ENCODE measurements at places on chromosomes 7 and 10.
A peak's percentile ranks its signal among the peaks of the same experiment; 100 is the strongest.

DNA sequence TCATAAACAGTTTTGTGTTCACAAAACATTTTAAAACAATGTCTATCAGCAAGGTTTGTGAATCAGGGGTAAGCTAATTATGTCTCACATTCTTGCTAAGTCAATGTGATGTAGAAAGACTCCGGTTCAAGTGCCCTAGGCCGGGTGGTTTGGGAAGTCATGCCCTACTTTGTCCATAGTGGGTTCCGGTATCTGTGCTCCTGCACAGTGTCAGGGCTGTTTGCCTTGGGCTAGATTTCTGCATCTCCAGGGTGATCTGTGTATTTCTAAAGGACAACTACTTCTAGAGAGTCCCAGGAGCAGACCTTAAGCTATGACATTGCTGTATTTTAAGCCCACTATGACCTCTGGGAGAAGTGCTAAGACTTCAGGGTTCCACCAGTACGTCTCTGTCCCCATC lies 504.1 kb downstream of the PLXNA4 start:
- no peak for DNase-seq

DNA sequence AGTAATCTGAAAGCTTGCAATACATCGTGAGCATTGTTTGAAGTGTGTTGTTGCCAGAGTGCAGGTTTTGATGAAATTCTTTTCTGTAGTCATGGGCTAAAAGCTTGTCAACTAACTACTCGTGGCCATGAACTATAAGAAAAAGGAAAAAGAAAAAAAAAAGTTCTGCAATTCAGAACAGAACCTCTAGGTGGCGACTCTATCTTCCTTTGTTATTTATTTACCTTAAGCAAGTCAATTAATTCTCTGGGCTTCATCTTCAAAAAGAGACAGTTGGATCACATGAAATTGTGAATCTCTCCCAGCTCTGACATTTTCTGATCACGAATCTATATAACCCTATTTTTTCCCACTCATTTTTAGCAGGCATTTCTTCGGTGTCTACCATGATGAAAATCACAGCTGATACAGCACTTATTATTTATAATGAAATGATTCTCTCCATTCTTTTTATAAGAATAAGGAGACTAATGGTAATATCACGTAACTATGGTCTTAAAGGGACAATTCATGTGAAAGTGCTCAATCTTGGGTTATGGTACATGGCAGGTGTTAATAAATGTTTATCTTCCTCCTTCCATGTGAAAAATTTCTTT lies 18.8 kb downstream of the TMEM196 start:
- peak; percentile 28 for DNase-seq

- peak; percentile 31 for DNase-seq
These were observed 1.8 kb downstream of the ZMYND11 start for GRCh38 chr10:137031-137430.

GRCh38 chr7:109126404-109127050 lies 556.9 kb downstream of the DNAJB9 start:
- no peak for DNase-seq

DNA sequence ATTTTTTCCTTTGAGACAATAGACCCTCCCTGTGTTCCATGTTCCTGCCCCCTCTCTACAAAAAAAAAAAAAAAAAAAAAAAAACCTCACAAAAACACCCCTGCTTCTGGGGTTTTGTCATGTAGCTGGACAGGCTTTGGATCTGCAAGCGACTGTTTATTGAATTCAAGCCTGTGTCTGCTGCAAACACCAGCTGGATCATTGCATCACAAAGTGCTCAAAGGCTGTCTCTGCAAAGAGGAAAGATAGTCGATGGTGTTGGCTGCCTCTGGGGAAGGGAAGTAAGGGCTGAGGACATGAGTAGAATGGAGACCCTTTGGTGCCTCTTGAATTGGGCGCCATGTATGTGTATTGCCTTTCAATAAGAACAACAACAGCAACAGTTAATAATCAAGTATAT lies 471.2 kb downstream of the PLXNA4 start:
- no peak for DNase-seq

DNA sequence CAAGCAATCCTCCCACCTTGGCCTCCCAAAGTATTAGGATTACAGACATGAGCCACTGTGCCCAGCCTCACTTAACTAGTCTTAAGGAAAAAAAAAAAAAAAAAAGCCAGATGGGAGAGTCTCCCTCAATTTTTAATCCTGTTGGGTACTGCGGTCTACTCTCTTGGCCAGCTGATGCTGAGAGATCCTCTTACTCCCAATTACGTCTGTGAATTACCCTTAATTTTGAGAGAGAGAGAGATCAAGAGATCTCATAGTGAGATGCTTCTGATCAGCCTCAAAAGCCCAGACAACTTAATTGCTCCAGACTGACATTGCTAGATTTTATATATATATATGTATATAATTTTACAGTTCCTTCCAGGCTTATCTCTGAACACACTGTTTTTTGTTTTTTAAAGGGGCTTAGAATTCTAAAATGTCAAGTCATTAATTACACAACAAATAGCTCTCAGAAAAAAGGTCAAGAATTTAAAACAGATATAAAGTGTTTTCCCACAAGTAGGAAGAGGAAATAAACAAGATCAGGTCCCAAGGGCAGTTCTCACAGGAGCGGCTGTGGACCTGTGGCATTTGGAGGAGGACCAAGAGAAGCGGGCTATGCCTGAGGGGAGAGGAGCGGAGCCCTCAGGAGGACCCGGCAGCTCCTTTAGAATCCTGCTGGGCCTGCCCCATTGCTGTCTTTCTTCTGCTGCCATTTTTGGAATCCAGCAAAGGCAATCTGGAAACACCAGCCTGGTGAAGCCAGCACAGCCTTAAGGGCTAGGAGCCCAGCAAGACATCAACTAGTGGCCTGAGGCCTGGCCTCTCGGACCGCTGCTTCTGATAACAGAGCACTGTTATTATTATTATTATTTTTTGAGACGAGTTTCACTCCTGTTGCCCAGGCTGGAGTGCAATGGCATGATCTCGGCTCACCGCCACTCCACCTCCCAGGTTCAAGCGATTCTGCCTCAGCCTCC lies 30.1 kb downstream of the DENND2A start:
- no peak for DNase-seq

GRCh38 chr10:96374639-96374984 lies 15.8 kb upstream of the OPALIN start:
- no peak for DNase-seq

- no peak for DNase-seq
These were observed 109.1 kb downstream of the POU6F2 start for GRCh38 chr7:39086638-39087360.

- no peak for DNase-seq
These were observed 35.3 kb downstream of the CAPZA2 start for GRCh38 chr7:116897661-116898060.

DNA sequence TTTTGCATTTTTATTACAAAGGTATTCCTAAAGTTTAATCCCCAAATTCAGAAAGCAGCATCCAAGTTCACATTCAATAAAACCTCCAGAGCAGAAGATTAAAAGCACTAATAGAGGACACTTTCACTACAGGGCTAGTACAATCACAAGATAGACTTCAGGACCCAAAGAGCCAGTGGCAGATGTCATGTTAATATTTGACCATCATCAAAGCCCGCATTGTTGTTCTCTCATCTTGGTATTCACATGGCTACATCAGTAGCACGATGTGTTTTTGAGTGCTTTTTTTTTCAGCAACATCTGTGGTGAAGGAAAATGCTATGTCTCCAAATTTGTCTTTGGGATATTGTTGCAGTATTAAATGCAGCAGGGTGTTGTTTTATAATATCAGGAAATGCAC lies 134.3 kb downstream of the ARL4A start:
- no peak for DNase-seq

- DNase-seq: peak; percentile 90
These were observed 168.2 kb downstream of the SND1 start for GRCh38 chr7:127819975-127820731.

DNA sequence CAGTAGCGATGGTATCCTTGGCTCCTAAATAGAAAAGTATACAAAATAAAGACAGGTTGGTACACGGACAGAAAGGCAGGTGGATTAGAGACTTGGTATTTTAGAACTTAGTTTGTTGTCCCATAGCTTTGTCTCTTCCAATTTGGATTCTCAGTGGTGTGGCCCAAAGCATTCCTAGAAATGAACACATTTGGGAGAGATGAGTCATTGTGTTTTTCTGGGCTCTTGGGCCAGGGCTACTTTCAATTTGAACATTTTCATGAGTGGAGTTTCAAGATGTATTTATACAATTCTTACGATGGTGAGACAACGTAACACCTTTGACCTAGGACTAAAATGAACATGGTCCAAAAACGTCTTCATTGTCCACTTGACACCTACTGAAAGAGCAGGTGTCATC lies 225.1 kb upstream of the YAE1 start:
- DNase-seq: no peak

DNA sequence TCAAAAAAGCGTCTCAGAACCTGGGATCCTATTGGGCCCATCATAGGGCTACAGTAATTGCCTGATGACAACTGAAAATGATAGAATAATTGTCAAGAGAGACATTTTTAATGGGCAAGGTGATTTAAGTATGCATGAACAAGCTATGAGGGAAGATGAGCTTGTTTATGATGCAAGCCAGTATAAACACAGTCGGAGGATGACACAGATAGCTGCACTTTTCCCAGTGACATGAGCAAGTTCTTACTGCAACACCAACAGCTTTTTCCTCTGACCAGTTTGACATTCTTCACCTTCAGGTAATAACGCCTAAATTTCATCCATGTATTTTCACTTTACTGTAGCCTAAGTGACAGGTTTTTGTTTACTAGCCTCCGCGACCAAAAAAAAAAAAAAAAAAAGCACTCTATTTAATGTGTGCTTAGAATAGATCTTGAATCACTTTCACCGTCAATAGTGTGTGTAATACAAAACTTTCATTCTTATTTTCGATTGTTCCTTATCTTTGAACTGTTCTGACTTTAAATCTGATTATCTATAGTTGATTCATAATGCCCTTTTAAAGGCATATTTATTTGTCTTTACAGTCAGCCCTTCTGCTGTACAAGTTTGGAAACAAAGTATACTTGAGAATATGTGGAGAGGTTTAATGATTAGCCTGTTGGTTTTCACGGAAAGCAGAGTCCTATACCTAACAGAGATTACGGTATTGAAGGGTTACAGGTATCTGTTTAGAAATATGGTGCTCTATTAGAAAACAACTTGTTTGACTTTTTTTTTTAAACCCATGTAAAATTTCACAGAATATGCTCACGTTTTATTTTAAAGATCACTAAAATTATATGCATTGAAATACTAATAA lies 1.7 kb downstream of the FOXP2 start:
- DNase-seq: no peak

- DNase-seq: no peak
These were observed 61.6 kb upstream of the BTRC start for GRCh38 chr10:101292194-101293006.

DNA sequence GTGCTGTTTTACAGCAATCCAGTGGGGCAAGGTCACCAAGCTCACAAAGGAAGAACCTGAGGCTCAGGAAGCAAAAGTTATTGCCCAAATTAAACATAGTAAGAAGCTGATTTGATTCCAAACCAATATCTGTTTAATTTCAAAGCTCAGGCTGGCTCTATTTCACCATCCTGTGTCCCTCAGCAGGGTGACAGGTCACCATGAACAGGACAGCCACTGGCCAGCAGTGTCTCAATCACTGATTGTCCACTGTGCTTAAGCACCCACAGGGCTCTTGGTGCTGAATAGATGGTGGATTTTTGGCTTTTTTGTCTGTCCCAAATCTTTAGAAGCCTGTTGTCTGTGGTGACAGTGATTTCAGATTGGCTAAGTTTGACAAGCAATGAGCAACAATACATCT lies 146.4 kb upstream of the ZNF32 start:
- DNase-seq: no peak

DNA sequence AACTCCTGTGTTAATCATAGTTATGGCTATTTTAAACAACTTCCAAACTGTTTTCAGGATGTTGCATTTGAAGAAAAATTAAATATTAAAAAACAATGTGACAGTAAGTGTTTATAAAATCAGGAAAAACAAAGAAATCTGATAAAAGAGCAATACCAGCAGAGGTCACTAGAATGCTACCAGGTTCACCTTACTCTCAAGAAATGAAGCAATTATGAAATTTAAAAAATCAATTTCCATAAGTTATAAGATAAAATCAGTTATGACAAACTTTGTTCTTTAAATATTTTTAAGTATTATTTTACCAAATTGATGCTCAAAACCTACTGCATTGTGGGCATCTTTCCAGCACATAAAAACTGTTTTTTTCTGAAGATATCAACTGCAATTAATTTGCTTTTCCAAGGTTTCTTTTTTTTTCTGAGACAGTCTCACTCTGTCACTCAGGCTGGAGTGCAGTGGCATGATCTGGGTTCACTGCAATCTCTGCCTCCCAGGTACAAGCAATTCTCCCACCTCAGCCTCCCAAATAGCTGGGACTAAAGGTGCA lies 50.7 kb upstream of the RHEB start:
- DNase-seq: no peak

- DNase-seq: peak; percentile 71
These were observed 158.1 kb upstream of the PLXDC2 start for GRCh38 chr10:19658131-19658530.

DNA sequence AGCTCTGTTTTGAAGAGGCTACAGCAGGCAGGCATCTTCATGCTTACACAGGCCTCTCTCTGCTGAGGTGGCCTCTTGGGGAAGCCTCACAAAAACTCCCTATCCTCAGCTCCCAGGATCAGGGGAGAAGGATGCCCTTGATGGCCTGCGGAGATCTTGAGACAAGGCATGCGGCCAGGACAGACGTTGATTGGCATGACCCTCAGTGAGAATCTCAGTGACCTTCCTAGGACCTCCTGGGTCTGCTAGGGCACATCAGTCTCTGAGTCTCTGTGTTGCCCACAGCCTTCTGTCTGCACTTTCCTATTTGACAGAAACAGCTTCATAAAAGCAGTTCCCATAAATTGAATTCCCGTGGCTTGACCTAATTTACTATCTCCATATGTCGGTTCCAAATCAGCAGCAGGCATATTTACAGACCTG lies 1005.8 kb upstream of the C7orf33 start:
- no peak for DNase-seq

- DNase-seq: peak; percentile 8
These were observed 2.8 kb downstream of the BET1 start for GRCh38 chr7:94001396-94001795.

- DNase-seq: no peak
These were observed 34.5 kb downstream of the CLEC2L start for GRCh38 chr7:139557857-139558581.

DNA sequence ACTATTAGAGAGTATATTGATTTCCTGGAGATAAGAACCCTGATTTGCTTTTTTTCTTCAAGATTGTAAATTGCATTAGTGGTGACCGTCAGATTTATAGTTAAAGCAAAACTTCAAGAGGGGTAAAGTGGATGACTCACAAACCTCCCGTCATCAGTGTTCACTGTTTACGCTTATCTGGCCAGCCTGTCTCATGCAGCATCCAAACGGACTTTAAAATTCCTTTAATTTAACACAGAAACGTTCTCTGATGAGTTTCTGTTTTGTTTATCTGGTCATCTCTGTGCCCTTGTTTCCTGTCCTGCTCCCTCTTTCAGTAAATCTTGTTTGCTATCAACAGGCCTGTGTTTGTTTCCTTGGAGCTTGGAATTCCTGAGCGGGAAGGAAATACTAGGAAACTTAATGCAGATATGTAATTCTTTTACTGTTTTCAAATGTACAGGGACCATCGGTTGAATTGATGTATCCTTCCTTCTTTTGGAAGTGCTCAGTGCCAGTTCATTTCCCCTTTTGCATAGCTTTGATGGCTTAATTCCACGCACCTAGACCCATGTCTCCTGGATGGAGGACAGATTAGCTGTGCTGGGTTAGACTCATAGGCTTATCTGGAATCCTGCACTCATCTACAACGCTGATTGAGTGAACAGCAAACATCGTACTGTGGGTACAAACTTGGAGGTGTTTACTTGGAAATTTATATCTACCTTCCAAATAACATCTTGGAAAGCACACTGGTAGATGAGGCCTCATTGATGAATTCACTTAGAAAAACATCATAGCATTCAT lies 21.3 kb downstream of the PTPRE start:
- peak; percentile 89 for DNase-seq
